ENCODE measurements at places on chromosomes 16 and 17. TPM values are rescaled to one million over a fixed set of nuclear protein-coding genes. Genes with fewer than 3 reads are reported as not detected.

- DNase-seq: no peak
These were observed 191.0 kb upstream of the PMFBP1 start for GRCh38 chr16:72362973-72363372.

DNA sequence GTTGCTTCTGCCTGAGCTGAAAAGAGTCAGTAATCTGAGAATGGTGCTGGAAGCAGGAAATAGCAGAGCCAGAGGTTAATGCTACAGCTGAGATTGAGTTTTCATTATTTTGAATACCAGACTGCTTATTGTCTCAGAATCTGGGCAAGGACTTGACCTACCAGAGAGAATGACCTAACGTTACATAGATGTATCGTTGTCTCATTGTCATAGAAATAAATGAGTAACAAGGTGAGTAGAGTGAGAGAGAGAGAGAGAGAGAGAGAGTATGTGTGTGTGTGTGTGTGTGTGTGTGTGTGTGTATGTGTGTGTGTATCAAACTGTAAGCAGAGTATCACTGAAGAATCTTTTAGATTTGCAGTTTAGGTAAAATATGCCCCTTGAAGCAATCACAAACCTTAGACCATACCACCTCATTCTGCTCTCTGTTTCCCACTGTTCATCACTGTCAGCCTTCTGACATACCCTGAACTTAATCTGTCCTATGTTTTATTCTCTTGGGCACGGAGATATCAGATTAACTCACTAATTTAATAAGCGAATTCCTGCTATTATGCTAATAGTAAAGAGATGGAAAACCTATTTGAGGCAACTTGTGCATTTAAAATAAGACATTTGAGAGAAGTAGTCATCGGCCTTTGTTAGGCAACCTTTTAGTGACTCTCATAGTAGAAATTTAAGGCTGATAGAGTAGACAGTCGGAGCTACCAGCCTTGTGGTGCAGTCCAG lies 87.8 kb downstream of the CYB561 start:
- DNase-seq: no peak

The KRTAP17-1 gene
- not detected for total RNA-seq

DNA sequence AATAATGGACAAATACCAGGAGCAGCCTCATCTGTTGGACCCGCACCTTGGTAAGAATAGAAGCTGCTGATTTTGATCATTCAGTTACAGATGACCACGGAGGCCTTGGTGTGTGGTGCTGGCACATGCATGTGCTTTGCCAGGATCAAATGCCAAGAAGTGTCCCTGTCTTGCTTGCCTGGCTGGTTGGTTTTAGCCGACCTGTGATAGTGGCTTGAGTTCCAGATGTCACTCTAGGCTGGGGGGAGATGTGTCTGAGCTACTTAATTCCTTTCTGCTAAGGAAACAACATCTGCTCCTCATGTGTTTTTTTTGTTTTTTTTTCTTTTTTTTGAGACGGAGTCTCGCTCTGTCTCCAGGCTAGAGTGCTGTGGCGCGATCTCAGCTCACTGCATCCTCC lies 4.3 kb downstream of the TBCD start:
- DNase-seq: no peak

The SAT2 gene
- total RNA-seq: 57.1 TPM

The WFIKKN1 gene
- total RNA-seq: 0.65 TPM

The TUBB3 gene
- total RNA-seq: 4.1 TPM

DNA sequence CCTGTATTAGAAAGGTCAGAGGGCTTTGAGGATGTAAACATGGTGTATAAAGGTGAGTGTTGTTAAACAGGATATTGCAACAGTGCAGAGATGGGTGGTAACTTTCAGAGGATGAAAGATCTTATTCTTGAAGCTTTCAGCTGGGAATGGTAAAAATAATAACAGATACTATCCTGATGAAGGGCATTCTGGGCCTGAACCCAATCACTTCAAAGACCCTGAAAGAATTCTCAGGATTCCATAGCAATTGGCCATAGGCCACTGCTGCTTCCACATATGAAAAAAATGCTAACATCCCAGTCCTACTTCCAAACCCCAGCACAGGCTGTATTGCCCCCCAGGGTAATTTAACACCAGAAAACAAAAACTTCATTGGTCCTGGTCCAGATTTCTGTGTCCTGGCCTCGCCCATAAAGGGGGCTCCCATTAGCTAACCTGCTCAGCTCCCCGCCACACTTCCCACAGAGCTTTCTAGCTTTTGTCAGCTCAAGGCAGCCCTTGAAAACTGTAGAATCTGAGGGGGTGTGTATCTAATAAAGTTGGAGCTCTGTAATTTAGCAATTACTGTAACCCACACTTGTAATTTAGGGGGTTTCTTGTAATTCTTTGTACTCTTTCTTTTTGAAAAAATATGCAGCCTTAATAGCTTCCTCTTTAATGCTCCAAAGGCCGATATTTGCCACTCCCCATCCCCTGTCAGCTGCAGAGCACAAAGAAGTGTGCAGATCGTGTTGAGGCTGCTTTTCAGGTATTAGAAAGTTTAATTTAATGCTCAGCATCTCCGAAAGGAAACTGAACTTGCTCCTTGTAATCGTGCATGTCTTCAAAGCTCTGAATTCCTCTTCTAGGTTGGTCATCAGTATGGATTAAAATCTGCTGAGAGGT lies 371.5 kb downstream of the SEC14L1 start:
- no peak for DNase-seq

GRCh38 chr17:63407741-63408330 lies 38.3 kb downstream of the CYB561 start:
- no peak for DNase-seq

DNA sequence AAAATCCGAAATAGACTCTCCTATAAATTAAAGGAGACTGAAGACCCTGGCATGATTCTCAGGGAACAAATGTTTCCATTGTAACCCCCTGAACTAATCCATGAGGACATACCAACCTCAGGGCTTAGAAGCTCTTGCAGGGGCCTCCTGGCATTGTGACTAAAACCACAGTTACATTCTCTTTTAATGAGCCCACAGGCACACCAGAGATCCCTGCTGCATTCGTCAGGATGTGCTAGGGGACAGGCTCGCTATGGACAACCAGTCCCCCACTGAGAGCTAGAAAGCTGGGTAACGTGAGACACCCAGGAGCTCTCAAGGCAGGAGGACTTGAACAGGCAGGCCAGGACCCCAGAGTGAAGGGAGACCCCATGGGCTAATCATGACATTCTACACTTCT lies 140.6 kb upstream of the TNRC6C start:
- no peak for DNase-seq

GRCh38 chr17:81052199-81052997 lies 17.4 kb downstream of the BAIAP2 start:
- no peak for DNase-seq

GRCh38 chr16:57619606-57620334 lies 8.7 kb upstream of the ADGRG1 start:
- peak; percentile 89 for DNase-seq

DNA sequence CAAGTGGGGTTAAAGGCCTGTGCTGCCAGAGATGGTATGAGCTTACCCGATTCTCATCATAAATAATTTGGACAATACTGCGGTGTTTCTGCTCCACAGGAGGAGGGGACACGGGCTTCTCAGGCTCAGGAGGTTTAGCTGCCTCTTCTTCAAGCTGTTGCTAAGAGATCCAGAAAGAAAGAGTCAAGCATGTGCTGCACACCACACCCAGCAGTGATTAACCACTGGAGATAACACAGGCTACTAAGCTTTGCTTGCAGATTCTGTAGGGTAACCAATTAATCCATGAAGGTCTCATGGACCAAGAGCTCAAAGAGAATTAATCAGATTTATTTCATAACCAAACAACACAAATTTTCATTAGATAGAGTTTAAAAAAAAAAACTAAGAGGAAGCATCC lies 56.6 kb downstream of the NCOR1 start:
- no peak for DNase-seq

- no peak for DNase-seq
These were observed 261.5 kb upstream of the RPL38 start for GRCh38 chr17:73941919-73942530.

The JPH3 gene
- 0.91 TPM for total RNA-seq

DNA sequence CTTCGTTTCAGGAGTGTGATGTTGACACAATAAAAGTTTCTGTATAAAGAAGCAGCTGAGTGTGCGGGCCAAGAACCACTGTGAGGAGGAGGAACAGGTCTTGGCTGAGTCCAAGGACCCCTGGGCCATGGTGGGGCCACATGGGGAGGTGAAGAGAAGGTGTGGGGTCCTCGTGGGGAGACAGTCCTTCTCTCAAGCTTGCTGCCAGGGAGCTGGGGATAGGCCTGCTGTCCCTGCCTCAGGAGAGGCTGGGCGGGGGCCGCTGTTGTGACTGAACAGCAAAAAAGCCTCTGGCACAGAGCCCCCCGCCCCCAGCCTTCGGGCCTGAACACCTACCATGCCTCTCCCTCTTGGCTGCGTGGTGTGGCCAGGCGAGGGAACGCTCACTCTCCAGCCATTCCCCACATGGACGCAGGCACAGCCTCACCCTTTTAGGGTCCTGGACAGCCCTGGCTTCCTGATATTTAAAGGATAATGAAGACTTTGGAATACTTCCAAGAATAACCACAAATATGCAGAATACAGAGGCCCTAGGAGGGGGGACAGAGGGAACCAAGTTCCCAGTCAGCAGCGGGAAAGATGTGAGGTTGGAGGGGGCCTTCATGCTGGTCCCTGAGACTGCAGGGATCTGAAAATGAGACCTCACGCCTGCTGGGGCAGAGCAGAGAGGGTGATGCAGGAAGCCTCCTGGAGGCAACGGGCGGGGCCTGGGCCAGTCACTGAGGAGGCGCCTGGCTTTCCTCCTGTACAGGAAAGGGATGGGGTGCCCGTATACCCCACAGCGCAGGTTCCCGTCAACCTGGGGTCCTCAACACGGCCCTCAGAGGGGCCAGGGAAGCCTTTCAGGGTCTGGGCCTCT lies 100.0 kb upstream of the CREBBP start:
- no peak for DNase-seq

DNA sequence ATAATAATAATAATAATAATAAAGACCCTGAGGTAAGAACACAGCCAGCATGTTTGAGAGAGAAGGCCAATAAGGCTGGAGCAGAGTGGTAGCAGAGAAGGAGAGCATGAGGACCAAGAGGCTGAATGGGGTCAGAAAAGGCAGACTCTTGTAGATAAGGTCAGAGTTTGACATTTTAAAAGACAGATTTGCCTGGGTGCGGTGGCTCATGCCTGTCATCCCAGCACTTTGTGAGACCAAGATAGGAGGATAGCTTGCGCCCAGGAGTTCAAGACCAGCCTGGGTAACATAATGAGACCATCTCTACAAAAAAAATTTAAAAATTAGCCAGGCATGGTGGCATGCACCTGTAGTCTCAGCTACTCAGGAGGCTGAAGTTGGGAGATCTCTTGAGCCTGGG lies 11.0 kb upstream of the WFIKKN2 start:
- DNase-seq: no peak

The DDX52 gene
- total RNA-seq: 37.9 TPM

DNA sequence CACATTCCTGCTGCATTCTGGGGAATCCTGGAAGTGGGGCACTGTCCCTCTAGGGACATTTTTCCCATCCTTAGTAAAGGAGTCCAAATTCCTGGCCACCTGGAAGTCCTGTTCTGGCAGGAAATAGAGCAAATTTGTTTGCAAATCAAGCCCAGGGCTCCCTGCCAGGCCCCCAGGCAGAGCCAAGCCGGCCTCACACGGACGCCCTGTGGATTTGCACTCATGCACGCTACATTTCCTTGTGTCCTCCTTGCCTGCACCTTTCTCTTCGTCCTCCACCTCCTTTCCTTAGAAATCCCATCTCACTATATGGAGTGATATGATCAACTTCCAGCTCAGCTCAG lies 7.0 kb upstream of the CALB2 start:
- DNase-seq: no peak

The ADAD2 gene
- 0.42 TPM for total RNA-seq

The ATP1B2 gene
- total RNA-seq: 10.0 TPM

GRCh38 chr16:84838383-84838948 lies 18.7 kb downstream of the CRISPLD2 start:
- no peak for DNase-seq

- DNase-seq: no peak
These were observed 26.0 kb downstream of the TAC4 start for GRCh38 chr17:49821916-49822315.

GRCh38 chr16:60329108-60329507 lies 1595.0 kb upstream of the GOT2 start:
- DNase-seq: no peak

- no peak for DNase-seq
These were observed 5.3 kb upstream of the DNAH2 start for GRCh38 chr17:7712111-7712771.

The EVI2A gene
- total RNA-seq: 2.7 TPM

DNA sequence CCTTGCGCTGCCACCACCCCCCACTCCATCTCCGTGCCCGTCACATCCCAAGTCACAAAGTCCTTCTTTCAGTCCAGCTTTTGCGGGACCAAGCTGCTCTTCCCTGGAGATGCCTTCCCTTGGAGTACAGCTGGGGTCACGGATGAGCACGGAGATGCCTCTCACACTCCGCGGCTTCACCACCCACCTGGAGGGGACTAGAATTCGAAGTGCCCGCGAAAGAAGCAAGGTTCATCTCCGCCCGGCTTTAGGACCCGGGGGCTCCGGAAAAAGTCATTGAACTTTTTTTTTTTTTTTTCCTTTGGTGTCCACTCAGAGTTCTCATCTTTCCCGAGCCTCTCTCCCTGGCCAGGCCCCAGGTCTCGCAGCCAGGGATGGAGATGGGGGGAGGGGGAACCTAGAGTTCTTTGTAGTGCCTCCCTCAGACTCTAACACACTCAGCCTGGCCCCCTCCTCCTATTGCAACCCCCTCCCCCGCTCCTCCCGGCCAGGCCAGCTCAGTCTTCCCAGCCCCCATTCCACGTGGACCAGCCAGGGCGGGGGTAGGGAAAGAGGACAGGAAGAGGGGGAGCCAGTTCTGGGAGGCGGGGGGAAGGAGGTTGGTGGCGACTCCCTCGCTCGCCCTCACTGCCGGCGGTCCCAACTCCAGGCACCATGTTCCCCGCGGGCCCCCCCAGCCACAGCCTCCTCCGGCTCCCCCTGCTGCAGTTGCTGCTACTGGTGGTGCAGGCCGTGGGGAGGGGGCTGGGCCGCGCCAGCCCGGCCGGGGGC lies at the start of gene FKBP10:
TSS of gene FKBP10 (plus strand) at position 624 of the 771 bp plus-strand sequence. CDS start at position 655, 31 bp downstream.
- DNase-seq: peak; percentile 70

DNA sequence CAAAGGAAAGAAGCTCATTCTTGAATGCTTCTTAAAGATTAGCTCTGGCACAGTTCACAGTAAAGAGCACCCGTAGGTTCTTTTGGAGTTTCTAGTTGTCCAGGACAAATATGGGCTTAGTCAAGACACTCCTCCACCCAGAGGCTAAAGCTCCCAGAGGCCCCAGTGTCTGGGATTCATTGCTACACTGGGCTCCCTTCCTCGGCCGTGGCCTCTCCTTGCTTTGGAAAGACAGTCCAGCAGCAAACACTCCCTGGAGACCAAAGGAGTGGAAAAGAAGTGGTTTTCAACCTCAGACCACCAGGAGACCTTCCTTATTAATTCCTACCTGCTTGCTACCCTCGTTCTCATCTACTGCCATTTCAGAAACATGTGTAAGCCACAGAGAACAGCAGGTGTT lies 17.1 kb downstream of the PHB1 start:
- no peak for DNase-seq

The PRKCA gene
- total RNA-seq: 58.1 TPM

The TMEM235 gene
- total RNA-seq: not detected

Measured in ureter (tissue), 1 donor.